ENCODE measurements at places on chromosomes 7 and 10. TPM values are rescaled to one million over a fixed set of nuclear protein-coding genes. Genes with fewer than 3 reads are reported as not detected.

The TCAF2 gene
- total RNA-seq = 1.4 TPM

The SRRM3 gene
- 2.0 TPM for total RNA-seq

The WEE2 gene
- not detected for total RNA-seq

The PRKAR2B gene
- 185 TPM for total RNA-seq

The CTAGE8 gene
- 1.3 TPM for total RNA-seq

The CUBN gene
- total RNA-seq = 2.2 TPM

The STMP1 gene
- total RNA-seq = 26.8 TPM

The VPS37D gene
- total RNA-seq = 1.1 TPM

The PLAC9 gene
- 116 TPM for total RNA-seq

The IL2RA gene
- total RNA-seq = 4.4 TPM

The TWIST1 gene
- total RNA-seq = 8.9 TPM

DNA sequence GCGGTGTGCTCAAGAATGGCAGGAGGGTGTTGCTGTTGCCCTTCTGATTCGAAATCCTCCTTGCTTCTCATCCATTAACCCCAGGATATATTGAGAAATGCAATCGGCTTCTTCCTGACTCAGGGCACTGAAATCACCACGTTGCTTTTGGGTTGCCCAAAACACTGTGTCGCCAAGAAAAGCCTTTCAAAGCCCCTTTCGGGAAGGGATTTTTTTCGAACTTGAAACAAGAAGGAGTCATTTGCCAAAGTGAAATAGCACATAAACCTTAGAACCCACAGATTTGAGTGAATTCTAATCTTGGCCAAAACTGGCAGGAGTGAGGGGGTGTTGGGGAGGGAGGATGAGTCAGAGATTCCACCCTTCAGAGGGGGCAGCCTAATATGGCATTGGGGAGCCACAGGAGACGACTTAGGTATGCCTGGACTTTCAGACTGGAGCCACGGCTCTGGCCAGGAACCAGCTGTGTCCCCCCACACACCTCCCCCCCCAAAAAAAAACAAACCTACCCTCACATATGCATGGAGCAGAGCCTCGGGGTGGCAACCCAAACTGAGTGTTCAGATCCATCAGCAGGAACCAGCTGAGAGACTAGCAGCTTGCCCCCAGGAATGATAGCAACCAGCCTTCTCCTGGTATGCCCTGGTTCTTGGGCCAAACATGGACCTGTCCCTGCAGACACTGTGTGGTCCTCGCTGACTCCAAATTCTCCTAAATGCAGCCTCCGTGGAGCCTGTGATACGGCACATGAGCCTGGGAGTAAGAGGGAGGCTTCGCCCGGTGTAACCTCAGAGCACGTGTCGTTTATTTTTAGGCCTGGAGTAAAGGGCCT is 138.4 kb downstream of the FGFR2 start:
- DNase-seq = no peak

DNA sequence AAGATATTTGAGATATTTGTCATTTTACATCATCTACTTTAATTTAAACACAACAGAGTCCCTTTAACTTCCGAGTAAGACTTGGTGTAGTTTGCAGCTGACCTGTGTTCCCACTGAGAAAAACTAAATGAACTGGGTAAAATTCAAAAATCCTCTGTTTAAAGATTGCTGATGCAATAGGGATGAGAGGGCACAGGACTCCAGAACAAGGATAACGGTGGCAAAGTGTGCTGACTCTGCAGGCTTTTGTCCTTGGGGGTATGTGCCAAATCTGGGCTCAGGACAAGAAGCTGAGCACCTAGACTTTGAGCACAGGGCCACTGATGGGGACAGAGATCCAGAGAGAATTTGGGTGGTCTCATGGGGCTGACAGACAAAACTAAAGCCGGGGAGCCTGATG is 156.8 kb downstream of the CCDC71L start:
- no peak for DNase-seq

DNA sequence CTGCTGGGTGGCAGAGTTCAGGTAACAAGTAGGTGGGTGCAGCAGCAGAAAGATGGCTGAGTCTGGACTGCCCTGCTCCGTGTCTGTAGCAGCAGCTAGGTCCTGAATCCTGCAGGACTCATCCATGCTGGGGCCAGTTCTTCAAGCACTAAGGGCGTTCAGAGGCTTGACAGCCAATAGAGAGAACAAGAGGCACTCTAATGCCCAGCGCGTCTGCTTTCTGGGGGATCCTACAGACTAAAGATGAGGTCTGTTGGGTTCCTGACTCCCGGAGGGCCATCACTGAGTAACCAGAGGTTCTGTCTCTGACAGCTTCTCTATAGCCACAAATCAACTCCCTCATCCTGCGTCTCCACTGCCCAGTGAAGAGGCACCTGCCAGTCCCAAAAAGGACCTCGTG is 125.5 kb downstream of the PTPN20 start:
- DNase-seq = no peak

DNA sequence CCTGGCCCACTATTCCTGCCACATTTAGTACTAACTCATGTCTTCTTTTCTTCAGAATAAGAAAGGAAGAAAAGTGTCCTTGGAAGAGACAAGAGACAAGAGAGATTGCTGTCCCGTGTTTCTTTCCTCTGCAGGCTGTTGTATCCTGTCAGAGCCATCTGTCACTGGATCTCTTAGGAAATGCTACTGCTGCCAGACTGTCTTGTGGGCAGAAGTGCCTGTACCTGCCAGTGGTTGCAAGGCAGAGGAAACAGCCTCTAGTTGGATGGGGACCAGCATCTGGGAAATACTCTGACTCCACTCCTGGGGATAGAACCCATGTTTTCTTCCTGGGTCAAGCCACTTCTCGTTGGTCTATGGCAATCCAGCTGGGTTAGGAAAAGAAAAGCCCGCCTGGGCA is 16.7 kb upstream of the MAP3K8 start:
- DNase-seq = no peak

DNA sequence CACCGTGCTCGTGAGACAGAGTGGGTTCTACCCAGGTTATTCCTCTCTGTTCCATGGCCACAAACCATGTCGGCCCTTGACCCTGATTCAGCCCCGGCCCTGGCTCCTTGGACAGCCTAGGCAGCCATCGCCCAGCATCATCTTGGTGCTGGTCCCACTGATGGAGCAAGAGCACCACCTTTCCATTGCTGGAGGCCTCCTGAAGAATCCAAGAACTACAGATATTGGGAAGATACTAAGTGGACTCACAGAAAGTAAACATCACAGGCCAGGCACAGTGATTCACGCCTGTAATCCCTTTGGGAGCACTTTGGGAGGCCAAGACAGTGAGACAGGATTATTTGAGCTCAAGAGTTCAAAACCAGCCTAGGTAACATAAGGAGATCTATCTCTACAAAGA is 125.1 kb downstream of the NT5C2 start:
- no peak for DNase-seq

DNA sequence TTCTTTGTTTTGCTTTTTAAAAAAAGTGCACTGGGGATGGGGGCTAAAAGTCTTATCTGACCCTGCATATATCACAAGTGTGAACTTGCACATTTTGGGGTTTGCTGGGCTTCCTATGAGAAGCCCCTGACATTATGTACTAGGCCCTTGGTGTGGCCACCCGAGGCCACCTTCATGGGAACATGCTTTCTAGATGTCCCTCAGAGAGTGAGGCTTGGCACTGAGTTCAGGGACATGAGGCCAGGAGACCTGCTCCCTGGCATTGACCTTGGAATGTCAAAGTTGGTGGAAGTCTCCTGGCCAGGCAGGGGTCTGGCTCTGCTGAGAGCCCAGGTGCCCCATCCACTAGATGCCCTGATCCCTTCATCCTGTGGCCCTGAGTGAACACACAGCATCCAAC is 536.2 kb downstream of the TCERG1L start:
- no peak for DNase-seq

DNA sequence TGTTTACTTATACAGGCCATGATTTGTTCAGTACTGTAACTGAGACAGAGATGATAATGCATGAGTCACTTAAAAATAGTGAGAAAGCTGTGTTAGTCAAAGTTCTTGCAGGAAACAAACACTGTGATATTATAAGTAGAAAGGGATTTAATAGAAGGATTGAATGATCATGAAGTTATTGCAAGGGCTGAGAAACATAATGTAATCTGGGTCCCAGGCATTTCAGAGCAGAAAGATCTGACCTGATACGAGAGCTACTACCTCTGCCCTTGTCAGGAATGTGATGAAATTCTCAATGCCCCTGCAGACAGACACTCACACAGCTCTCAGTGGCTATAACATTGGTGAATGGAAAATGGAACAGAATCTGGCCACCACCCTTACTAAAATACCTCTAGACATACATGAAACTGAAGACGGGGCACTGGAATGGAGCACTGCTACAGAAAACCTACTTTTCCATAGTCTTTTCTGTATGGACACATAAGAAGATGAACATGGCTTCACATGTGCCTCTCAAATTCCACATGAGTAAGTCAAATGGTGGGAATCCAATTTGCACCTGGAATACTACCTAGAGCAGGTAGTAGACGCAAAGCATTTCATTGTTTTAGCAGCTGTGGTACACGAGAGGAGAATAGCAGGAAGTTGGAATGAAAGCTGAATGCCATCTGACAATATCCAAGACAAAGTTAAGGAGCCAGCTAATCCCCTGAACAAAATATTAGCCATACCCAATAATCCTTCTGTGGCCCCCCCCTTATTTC is 19.1 kb upstream of the VWDE start:
- no peak for DNase-seq

DNA sequence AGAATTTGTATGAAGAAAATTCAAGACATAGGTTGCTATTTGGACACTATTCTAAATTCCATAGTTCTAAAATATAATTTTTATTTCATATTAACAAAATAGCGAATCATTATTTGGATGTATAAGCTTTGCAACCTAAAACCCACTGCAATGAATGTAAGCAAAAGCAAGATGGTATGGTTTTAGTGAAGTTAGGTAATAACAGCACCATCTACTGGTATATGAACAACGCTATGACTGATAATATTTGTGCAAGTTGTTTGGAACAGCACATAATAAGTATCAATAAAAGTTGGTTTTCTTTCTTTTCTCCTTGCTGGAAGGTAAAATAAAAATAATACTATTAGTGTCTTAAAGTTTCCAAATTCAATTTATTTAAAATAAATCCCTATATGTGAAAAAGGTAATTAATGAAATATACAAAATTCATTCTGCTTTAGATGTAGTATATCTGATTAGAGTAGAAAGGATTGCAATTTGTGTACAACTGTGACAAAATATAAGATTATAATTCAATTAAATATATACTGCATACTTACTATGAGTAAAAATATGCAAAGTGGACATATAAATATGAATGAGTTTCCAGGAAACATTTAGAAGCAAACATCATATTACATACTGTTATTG is 79.0 kb upstream of the LSM8 start:
- DNase-seq = no peak

- no peak for DNase-seq
Measured at GRCh38 chr7:26070290-26070689, 81.7 kb upstream of the NFE2L3 start.

- no peak for DNase-seq
Measured at GRCh38 chr10:126222736-126223511, 165.4 kb downstream of the ADAM12 start.

GRCh38 chr10:36608251-36608650 is 517.1 kb upstream of the ANKRD30A start:
- no peak for DNase-seq

DNA sequence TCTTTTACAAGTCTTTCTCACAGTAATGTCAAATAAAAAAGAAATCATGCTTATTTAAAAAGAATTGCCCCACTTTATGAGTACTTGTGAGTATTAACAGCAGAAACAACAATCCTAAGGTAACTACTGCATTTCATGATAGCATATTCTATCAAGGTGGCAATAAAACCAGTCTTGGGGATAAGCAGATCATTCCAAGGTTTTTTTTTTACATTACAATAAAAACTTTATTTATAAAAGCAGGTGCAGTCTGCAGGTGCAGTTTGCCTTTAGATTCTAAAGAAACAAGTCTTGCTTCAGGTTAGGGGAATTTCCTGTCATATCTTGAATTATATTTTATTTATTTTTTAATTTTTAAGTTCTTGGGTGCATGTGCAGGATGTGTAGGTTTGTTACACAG is 10.7 kb upstream of the ANK3 start:
- no peak for DNase-seq

GRCh38 chr7:157271991-157272324 is 64.8 kb upstream of the DNAJB6 start:
- DNase-seq = no peak

- DNase-seq = no peak
Measured at GRCh38 chr10:42940487-42941294, 136.2 kb upstream of the RET start.

- no peak for DNase-seq
Measured at GRCh38 chr10:61778137-61778536, 115.4 kb downstream of the CABCOCO1 start.

GRCh38 chr7:37732253-37732652 is 48.7 kb downstream of the GPR141 start:
- DNase-seq = no peak

DNA sequence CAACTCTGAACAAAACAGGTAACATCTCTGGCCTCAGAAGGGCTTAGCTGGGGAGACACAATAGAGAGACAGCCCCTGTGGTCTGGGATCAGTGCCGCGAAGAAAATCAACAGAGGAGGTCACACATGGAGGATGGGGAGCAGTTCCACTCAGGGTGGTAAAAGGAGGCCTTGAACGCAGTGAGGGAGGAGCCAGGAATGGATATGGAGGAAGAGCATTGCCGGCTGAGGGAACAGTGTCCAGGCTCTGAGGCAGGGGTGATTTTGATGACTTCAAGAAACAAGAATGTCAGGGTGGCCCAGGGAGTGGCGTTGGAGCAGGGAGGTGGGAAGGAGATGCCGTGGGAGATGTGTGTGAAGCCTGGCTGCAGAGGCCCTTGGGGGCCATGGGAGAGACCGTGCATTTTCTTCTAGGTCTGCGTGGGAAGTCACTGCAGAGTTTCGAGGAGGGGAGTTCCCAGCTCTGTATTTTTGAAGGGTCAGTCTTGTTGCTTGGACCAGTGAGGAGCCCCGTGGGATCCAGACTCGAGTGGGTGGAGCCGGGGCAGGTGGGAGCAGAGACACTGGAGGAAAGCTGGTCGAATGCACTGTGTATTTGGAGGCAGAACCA is 35.7 kb upstream of the SH2D4B start:
- DNase-seq = no peak

DNA sequence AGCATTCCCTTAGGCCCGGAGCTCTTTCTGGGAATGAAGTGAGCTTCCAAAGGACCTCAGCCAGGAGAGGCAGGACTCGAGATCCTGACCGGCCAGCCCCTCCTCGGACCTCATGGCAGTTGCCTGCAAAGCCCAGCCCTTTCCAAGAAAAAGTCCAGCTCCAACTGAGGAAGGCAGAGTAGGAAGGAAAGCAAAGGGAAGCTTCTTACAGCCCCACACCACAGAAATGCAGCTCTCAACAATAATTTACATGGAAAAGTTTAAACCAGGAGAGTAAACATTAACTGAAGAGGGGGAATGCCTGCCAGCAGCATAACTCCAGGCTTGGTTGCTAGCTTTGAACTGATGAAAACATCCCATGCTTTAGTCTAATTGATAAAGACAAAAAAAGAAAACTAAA is 153.9 kb upstream of the PFKP start:
- DNase-seq = no peak

DNA sequence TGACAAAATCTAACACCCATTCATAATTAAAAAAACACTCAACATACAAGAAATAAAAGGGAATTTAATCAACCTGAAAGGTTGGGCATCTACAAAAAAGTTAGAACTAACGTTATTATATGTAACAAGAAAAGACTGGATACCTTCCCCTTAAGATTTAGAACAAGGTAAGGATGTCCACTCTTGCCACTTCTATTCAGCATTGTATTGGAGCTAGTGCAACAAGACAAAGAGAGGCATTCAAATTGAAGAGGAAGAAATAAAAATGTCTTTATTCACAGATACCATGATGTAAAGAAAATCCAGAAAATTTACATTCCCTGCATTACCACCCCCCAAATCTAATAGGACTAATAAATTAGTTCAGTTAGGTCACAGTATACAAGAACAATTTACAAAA is 18.3 kb downstream of the FAM149B1 start:
- no peak for DNase-seq

Measured in omental fat pad (tissue), 4 donors.